Stimulated activated CD4-positive, alpha-beta T cell treated with anti-CD3 and anti-CD28 coated beads, Interleukin-15, amount 100 ng/mL, for 48 hours (primary cell): ENCODE measurements at places on chromosomes 12 and 14.

DNA sequence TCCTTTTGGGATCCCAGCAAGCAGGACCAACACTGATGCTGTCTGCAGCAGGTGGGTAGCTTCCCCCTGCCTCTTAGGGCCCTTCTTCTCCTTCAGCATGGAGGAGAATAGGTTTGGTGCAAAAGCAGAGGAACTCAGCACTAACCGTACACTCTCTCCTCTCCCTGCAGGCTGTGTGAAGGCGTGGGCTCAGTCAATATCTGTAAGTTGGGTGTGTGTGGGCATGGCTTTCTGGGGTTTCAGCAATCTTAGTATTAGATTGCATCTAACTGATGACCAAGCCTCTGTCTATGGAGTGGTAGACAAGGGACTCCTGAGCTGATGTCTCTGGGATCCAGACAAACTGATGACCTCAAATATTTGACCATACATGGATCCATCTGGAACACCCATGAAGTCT, 14.3 kb downstream of the KRT85 start:
- DNase-seq = no peak

DNA sequence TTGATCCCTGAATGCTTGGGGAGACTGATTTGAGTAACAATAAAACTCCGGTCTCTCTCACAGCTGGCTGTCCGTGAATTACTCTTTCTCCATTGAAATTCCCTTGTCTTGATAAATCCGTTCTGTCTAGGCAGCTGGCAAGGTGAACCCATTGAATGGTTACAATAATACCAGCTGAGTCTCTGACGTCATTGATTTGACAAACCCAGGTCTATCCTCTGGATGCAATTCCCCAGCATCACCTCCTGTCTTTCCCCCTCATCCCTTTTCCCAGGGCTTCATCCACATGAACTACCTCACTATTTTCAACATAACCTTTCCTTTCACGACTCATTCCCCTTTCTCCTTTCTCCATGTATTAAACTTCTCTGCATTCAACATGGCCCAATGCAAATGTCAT, 98.7 kb upstream of the TMEM132C start:
- DNase-seq = no peak

- no peak for DNase-seq
Measured at GRCh38 chr14:34177466-34177865, 226.6 kb upstream of the EGLN3 start.

- no peak for DNase-seq
Measured at GRCh38 chr14:53847881-53848280, 108.7 kb downstream of the BMP4 start.

DNA sequence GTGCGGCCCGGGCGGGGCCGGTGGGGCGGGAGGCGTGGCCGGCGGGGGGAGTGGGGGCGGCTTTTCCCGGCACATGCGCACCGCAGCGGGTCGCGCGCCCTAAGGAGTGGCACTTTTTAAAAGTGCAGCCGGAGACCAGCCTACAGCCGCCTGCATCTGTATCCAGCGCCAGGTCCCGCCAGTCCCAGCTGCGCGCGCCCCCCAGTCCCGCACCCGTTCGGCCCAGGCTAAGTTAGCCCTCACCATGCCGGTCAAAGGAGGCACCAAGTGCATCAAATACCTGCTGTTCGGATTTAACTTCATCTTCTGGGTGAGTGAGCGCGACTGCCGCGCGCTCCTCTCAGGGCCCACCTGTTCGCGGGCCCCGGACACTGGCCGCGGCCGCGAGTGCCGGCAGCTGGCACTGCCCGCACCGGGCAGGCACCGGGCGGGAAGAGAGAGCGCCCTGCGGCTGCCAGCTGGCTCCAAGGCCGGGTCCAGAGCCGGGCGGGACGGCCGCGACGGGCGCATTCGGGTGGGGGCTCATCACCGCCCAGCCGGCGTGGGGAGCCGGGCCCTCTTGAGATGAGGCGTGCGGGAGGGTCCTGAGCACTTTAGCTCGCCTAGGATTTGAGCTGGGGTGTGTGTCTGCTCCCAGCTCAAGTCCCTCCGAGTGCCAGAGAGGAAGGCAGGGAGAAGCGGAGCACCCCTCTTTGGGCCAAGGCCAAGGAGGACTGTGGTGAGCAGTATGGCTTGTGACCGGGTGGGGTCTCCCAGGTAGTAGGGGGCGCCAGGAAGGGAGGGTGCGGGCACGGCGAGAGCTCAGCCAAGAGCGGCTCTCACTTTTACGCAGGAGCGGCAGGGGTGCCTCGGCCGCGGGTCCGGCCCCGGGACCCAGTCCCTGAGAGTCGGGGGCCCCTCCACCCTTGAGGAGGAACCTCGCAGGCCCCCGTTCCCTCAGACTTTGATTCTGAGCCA, at the start of gene CD9:
CD9 (plus strand) TSS at position 145 of the 957 bp plus-strand sequence; CDS start at position 245, 100 bp downstream.
- DNase-seq = peak; percentile 19

DNA sequence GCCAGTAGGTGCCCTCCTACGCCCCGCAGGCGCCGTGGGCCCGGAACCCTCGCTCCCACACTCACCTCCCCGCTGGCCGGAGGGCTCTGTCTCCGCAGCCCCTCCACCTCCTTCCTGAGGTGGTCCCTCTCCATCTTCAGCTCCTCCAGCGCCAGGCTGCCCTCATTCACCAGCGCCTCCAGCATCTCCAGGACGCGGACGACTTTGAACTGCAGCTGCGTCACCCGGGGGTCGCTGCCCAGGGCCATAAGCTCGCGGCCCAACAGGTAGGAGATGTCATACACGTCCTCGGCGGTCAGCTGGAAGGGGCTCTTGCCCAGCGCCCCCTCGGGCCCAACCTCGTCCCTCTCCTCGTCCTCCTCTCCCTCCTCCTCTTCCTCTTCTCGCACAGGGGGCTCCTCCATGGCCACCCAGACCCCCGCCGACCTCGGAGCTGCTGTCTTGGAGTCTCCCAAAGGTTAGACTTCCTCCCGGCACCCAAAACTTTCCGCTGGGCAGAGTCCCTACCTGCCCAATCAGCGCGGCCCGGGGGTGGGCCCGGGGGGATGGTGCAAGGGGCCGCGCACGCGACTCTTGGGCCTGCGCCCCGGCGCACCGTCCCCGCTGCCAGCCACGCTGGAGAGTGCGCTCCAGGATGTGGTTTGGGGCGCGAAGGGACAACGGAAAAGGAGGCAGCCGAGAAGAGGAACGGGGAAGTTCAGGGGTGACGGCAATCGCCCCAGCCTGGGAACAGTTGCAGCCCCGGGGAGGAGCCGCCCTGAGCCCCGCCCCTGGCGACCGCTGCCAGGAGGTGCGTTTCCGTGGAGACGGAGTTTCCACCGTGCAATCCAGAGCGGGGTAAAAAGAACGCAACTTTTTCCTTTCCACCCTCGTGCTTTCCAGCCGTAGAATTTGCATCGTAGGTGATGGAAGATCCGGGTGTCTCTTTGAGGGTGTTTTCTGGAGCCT, at the start of gene RILPL2:
RILPL2 (minus strand) TSS at position 668 of the 948 bp plus-strand sequence; CDS start at position 404, 264 bp downstream.
- peak; percentile 89 for DNase-seq
